ENCODE measurements at places on chromosomes 12 and 14.

GRCh38 chr12:93121729-93122488 is 192.8 kb upstream of the EEA1 start:
- peaks cover 13% of the 10 kb centered on the region for H3K4me1 ChIP-seq
- H3K36me3 ChIP-seq, result no peaks in the 10 kb centered on the region
- H3K27me3 ChIP-seq, result no peaks in the 10 kb centered on the region
- DNase-seq, result no peak

GRCh38 chr12:120687578-120688289 is 785 bp downstream of the MLEC start:
- peak; percentile 26 for DNase-seq
- 0 out of 2 replicates have a peak, but pooled peaks cover 3% of the 10 kb centered on the region for H3K4me1 ChIP-seq
- H3K27ac ChIP-seq, result no peak overlapping the region
- H3K27me3 ChIP-seq, result no peaks in the 10 kb centered on the region

- H3K27me3 ChIP-seq, result no peaks in the 10 kb centered on the region
- no peaks in the 10 kb centered on the region for H3K4me1 ChIP-seq
- no peak overlapping the region for H3K4me3 ChIP-seq
- H3K27ac ChIP-seq, result no peak overlapping the region
- H3K36me3 ChIP-seq, result no peaks in the 10 kb centered on the region
- DNase-seq, result no peak
Observed at GRCh38 chr14:85187521-85187920, 342.4 kb upstream of the FLRT2 start.

DNA sequence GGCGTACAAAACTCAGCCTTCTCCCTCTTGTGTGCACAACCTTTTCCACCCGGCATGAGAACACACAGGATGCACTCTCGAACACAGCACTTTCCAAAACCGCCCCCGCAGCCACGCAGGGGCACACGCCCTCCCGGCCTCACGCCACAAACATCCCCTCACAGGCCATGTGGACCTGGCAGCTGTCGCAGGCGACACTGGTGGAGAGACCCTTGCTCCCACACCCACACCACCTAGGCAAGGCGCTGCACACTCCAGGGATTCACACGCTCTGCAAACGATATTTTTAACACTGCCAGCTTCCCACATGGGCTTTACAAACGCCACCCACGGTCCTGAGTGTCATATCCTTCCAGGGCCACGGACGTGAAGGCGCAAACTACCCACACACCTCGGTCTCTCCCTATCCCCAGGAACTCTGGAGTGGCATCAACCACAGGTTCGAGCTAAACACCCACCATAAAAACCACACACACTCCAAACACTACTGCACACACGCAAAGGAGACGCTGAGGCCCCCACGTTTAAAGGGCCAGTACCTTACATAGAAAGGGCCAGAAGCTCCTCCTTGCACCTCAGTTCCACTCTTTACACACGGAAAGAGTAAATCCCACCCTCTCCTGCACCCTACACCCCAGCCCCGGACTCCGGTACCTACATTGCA is 12.4 kb upstream of the ITGB7 start:
- peak; percentile 7 for DNase-seq
- no peak overlapping the region for H3K27ac ChIP-seq
- H3K36me3 ChIP-seq, result no peaks in the 10 kb centered on the region

GRCh38 chr14:35470755-35471154 is 63.2 kb upstream of the INSM2 start:
- no peaks in the 10 kb centered on the region for H3K36me3 ChIP-seq
- no peak overlapping the region for H3K27ac ChIP-seq
- no peak for DNase-seq
- no peaks in the 10 kb centered on the region for H3K4me1 ChIP-seq

- DNase-seq, result no peak
- no peaks in the 10 kb centered on the region for H3K27me3 ChIP-seq
- no peaks in the 10 kb centered on the region for H3K4me1 ChIP-seq
- H3K36me3 ChIP-seq, result no peaks in the 10 kb centered on the region
- H3K27ac ChIP-seq, result no peak overlapping the region
- no peak overlapping the region for H3K4me3 ChIP-seq
Observed at GRCh38 chr12:77687321-77687720, 143.4 kb upstream of the NAV3 start.

DNA sequence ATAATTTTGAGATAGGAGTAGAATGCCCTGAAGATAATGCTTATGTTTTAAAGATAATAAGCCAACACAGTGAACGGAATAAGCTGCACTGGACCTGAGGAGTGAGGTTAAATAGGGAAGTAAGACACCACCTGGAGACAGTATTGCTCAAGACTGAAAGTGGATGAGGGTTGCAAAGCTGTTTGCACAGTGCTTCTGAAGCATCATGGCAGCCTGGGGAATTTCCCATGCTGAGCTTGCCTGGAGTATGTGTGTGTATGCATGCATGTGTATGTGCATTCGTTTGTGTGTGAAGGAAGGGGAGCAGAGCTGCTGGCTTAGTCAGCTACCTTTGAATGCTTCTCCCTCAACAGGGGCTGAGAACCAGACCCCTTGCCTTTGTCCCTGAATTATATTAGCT is 35.8 kb downstream of the BHLHE41 start:
- peak overlapping the region; percentile 70 for H3K27ac ChIP-seq
- H3K4me1 ChIP-seq, result peaks cover 32% of the 10 kb centered on the region
- H3K36me3 ChIP-seq, result no peaks in the 10 kb centered on the region
- H3K27me3 ChIP-seq, result no peaks in the 10 kb centered on the region

DNA sequence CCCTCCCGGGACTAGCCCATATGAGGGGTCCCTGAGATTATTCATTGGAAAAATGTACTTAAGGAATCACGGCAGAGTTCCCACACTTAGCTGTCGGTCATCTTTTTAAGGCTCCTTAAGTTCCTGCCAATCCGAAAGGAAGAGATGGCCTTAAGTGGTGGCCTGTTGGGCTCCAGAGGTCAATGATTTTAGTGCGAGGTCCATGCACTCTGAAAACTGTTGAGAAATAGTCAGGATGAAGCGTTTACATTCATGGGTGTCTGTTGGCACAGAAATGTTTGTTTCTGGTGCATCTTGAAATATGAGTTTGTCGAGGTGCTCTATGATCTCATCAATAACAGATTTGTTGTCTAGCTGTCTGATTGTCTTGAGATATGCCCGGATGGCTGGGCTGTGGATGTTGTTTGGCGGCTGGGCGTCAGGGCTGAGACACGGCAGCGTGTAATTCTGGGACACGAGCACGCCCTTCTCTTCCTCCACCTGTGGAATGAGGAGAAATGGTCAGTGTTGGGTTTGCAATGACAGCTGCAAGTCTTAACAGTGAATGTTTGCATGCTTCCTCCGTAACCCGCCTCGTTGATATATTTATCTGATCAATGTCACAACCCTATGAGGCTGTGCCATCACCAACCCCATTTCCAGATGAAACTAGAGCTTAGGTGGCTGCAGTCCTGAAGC is 1.6 kb downstream of the IL31 start:
- no peak for DNase-seq
- H3K4me3 ChIP-seq, result no peak overlapping the region
- no peak overlapping the region for H3K27ac ChIP-seq
- no peaks in the 10 kb centered on the region for H3K27me3 ChIP-seq

DNA sequence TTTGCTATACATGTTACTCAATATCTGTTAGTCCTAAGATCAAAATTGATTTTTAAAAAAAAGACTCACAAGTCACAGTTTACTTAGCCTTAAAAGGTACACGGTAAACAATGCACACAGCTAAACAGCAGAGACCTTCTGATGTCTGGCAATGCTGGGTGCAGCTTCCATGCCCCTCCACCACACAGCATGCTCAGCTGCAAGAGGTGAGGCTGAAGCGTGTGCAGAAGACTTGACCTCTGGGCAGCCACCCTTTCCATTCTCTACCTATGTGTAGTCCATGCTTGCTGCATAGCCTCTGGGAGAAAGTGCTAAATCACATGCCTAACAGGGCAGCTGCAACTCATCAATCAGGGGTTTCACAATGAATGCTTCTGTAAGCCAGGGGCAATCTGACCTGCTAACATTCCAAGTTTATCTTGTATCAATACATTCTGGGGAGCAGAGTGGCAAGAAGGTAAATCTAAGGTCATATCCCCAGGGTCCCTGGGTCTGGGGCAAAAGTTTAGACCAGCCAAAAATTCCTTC is 44.5 kb upstream of the AMN1 start:
- no peaks in the 10 kb centered on the region for H3K36me3 ChIP-seq
- no peak overlapping the region for H3K4me3 ChIP-seq
- H3K27ac ChIP-seq, result no peak overlapping the region

DNA sequence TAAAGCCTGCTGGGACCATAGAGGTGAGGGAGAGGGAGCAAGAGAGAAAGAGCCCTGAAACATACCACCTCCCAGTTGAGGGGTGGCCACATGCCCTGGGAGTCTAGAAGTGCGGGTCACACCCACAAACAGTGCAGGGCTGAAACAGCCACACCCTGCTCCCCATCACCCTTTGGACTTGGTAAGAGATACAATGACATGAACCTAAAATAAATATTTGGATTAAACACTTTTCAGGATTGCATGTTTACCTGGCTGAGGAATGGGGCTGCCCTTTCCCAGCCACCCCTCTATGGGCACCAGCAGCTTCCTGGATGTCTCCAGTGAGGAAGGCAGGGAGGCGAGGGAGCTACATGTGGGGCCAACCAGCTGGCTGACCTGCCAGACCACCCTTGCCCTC is 39.0 kb upstream of the TC2N start:
- H3K36me3 ChIP-seq, result no peaks in the 10 kb centered on the region
- H3K4me1 ChIP-seq, result no peaks in the 10 kb centered on the region
- H3K27me3 ChIP-seq, result no peaks in the 10 kb centered on the region
- no peak for DNase-seq
- no peak overlapping the region for H3K4me3 ChIP-seq

GRCh38 chr12:65470256-65470655 is 191.8 kb downstream of the MSRB3 start:
- no peak overlapping the region for H3K4me3 ChIP-seq
- no peak for DNase-seq
- no peaks in the 10 kb centered on the region for H3K27me3 ChIP-seq
- H3K27ac ChIP-seq, result no peak overlapping the region
- no peaks in the 10 kb centered on the region for H3K36me3 ChIP-seq

GRCh38 chr12:91271185-91271584 is 88.6 kb upstream of the DCN start:
- no peak overlapping the region for H3K27ac ChIP-seq
- DNase-seq, result no peak

DNA sequence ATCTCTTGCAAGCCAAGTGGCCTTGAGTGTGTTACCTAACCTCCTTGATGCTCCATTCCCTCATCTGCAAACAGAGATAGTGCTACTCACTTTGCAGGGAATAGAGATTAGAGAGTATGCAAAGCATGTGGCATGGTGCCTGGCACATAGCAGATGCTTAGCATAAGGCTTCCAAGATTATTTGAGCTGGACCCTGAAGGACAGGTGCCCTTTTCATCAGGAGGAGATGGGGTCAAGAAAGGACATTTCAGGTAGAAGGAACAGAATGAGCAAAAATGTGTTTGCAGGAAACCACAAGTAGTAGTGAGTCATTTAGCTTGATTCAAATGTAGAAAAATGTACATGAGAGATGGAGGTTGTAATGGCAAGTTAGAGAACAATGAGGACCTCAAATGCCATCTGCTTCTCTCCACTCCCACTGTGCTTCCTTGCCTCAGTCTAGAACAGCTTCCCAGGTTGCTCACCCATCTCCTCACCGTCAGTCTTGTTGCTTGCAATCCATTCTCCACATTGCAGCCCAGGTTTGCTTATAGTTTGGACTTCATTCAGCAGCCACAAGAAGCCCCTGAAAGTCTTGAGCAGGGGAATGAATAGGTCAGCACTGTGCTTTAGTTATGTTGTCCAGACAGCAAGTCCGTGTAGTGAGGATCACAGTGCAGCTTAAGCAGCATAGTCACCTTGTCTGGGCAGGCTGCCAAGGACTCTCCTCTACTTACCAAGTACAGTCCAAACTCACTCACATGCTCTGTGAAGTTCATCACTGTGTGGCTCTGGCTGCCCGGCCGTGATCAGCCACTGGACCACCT is 536.3 kb upstream of the CCDC196 start:
- no peaks in the 10 kb centered on the region for H3K36me3 ChIP-seq
- H3K4me3 ChIP-seq, result no peak overlapping the region
- no peak for DNase-seq
- H3K4me1 ChIP-seq, result no peaks in the 10 kb centered on the region
- H3K27ac ChIP-seq, result no peak overlapping the region

GRCh38 chr12:126953365-126953889 is 1313.5 kb upstream of the TMEM132C start:
- H3K27me3 ChIP-seq, result no peaks in the 10 kb centered on the region
- no peaks in the 10 kb centered on the region for H3K36me3 ChIP-seq
- no peaks in the 10 kb centered on the region for H3K4me1 ChIP-seq

GRCh38 chr14:35344107-35344807 is 52.1 kb downstream of the PSMA6 start:
- H3K27me3 ChIP-seq, result no peaks in the 10 kb centered on the region
- no peaks in the 10 kb centered on the region for H3K36me3 ChIP-seq
- no peak overlapping the region for H3K27ac ChIP-seq
- no peak for DNase-seq
- H3K4me3 ChIP-seq, result no peak overlapping the region

- no peak overlapping the region for H3K4me3 ChIP-seq
- no peak overlapping the region for H3K27ac ChIP-seq
- H3K27me3 ChIP-seq, result peaks cover 7% of the 10 kb centered on the region
- DNase-seq, result no peak
- H3K36me3 ChIP-seq, result no peaks in the 10 kb centered on the region
- H3K4me1 ChIP-seq, result no peaks in the 10 kb centered on the region
Observed at GRCh38 chr14:101559624-101560533, 1.4 kb upstream of the DIO3 start.

GRCh38 chr12:92717202-92717601 is 14.4 kb downstream of the PLEKHG7 start:
- no peaks in the 10 kb centered on the region for H3K27me3 ChIP-seq
- H3K4me3 ChIP-seq, result no peak overlapping the region
- no peak for DNase-seq
- H3K36me3 ChIP-seq, result no peaks in the 10 kb centered on the region
- no peak overlapping the region for H3K27ac ChIP-seq

DNA sequence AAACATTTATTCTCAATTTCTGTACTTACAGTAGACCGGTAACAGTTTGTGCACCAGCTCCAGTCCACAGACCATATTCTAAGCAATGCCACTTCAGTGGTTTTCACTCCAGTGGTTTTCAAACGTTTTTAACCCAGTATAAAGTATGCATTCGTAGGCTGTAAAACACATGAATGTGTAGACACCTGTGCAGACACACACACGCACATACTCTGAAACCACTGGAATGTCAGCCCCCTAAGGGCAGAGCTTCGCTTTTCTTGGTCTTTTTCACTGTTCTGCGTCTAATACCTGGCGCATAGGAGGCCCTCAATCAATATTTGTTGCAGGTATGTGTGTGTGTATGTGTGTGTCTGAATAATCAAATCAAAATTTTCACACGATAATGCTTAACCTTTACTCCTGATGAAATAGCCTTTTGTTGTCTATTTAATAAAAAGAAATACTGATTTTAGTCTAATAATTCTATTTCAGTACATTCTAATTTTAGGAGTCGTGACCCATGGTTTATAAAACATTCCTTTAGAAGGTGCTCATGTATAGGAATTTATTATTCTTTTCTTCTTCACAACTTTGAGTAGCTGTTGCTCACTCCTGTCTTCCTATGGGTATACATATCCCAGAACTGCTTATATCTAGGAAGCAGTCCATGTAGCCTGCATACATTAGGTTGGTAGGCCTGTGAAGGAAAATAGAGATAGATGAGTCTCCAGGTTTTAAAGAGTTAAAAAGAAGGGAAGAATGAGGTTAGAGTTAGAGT is 73.6 kb upstream of the REP15 start:
- H3K4me1 ChIP-seq, result no peaks in the 10 kb centered on the region
- H3K4me3 ChIP-seq, result no peak overlapping the region
- no peak overlapping the region for H3K27ac ChIP-seq
- H3K36me3 ChIP-seq, result no peaks in the 10 kb centered on the region

GRCh38 chr12:94147991-94148738 is at the start of gene PLXNC1:
Gene PLXNC1 (plus strand): TSS chr12:94148577. CDS start chr12:94148972, 395 bp downstream.
- peak within 1 kb of the TSS; percentile 91 for H3K4me3 ChIP-seq
- no peaks in the 10 kb centered on the region for H3K36me3 ChIP-seq
- peak; percentile 81 for DNase-seq
- H3K27me3 ChIP-seq, result no peaks in the 10 kb centered on the region
- H3K27ac ChIP-seq, result peak within 1 kb of the TSS; percentile 82
